ENCODE measurements at places on chromosomes 1 and 21.

DNA sequence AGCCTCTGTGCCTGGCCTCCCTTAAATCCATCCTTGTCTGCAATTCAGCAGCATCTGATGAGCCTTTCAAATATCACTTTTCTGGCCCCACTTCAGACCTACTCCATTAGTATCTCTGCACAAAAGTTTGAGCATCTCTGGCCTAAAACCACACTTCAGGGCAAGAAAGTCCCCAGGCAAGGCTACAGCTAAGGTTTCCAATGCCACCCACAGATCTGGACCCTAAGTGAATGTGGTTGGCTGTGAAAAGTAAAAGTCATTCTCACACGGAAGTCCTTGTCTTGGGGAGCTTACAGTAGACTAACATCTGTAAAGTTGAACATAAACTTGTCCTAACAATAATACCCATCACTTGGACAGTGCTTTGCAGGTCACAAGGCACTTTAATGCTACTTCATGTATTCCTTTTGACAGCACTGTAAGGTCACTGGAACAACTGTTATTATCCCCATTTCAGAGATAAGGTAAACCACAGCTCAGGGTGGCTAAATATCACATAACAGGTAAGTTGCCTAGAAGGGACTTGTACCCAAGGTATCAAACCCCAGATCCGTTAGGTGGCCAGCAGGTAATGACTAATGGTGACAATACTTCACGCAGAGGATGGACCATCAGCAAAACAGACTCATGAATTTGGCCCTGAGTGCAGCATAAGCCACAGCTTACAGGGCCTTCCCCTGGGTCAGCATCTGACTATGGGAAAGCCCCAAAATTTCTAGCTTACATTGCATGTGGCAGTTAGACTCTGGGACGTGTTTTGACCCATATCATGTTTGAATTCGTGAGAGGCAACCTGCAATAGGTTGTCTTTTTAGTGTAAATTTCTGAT lies 356.0 kb downstream of the HHAT start:
- DNase-seq: no peak

DNA sequence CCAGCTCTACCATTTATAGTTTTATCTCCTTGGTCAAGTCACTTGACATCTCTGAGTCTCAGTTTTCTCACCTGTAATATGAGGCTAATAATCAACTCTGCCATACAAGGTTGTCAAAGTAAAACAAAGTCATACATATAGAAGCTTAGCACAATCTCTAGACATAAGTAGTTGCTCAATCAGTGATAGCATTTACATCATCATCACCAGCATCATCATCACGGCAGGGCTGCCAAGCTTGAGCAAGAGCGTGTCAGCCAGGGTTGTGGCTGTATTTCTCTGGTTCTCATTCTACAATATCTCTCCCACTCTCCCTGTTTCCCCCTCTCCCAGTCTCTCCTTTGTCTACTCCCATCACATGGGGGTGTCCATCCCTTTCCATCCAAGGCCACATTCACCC lies 41.7 kb upstream of the COA6 start:
- DNase-seq: peak; percentile 44

- no peak for DNase-seq
Observed at GRCh38 chr1:240070188-240070587, 21.5 kb upstream of the FMN2 start.

DNA sequence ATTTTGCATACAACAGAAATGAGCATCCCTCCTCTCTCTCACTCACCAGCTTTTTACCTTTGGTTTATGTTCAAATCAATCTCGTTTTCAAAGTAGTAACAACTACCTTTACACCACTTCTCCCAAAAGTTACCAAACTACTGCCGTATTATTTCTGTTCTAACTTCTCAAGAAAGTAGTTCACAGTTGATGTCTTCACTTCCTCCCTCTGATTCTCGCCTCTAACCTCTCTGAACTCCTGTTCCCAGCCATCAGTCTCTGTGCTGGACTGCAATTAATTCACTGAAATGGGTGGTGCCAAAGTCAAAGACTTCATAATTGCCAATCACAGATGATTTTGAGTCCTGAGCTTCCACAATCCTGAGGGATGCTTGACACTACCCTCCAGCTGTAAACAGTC lies 54.0 kb downstream of the ZNF281 start:
- no peak for DNase-seq

DNA sequence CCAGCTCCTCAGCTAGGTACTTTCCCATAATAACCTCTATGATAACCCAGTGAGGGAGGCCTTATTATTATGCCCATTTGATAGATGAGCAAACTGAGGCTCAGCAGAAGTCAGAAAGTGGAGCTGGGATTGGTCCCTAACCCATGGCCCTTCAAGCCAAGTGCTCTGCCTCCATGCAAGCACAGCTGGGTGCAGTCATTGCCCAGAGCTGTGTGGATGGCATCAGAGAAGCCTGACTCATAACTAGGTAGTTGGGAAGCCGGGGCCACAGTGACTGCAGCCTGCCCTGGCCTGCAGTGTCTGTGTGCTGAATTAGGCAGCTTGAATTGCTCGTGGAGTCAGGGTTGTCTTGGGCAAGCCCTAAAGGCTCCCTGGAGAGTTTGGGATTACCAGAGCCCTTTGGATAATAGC lies 89.9 kb upstream of the SLC2A1 start:
- DNase-seq: peak; percentile 18

DNA sequence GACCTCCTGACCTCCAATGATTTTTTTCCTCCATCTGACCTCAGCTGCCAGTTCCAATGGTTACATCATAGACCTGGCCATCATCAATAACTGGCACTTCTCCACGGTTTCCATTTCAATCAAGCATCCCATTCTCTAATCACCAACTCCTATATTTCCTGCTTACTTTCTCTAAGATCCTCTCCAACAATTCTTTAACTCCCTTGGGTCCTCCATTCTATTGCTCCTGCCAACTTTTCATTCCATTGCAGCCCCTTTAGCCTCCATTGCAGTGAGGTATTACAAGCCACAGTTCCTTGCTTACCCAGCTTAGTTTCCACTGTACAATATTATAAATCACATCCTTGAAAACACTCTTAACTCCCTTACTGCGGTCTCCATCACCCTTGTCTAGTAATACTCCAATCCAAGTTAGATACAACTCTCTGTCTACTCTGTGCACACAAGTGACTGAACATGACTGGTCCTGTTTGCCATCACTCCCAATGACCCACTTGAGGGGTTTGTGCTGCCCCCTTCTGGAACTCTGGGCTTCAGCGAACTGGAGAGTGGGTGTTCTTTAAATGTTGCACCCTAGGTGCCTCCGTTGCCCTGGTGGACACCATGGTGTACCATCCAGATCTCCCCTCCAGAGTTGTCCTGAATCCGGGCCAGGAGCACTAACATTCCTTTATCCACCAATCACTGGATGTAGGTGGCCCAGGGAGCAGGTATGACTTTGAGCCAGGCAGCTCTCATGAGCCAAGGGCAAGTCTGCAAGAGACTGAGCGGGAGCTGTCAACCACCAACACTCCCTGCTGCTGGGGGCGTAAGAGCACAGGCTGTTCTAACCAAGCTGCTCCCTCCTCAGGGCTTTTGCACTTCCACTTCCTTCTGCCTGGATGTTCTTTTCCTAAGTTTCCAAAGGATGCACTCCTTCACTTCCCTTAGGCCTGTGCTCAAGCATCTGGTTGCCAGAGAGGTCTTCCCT lies 3.7 kb upstream of the FNDC7 start:
- DNase-seq: peak; percentile 38

GRCh38 chr1:36803868-36804570 lies 230.3 kb downstream of the GRIK3 start:
- no peak for DNase-seq

GRCh38 chr1:209158851-209159250 lies 424.7 kb upstream of the CAMK1G start:
- no peak for DNase-seq

- DNase-seq: no peak
Observed at GRCh38 chr21:14046401-14046800, 164.4 kb downstream of the LIPI start.

- peak; percentile 89 for DNase-seq
Observed at GRCh38 chr1:168470901-168471431, 72.8 kb downstream of the XCL2 start.

GRCh38 chr1:55735106-55735505 lies 519.9 kb upstream of the USP24 start:
- DNase-seq: no peak

DNA sequence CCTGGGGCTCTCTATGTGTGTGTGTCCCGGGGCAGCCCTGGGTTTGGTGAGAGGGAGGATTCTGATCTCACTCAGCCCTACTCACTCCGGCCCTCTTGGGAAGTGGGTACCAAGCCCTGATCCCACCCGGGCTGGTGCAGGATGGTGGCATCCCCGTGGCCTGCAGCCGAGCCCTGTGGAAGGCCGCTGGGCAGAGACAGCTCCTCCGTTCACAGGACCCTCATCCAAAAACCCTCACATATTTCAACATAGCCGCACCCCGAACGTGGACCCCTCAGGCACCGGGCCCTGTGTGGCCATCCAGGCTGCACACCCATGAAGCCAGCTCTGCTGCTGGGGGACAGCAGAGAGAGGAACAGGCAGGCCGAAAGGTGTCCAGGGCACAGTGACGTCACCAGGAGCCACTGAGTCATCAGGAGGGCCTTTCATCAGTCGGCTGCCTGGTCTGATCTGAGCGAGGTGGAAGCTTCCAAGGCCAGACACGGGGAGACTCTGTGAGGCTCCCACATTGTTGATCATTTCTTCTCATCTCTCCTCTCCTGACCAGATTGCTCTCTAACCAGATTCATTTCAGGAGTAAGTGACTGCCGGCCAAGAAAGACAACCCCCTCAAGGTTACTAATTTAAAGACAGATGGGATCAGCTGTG lies 16.2 kb upstream of the GPR157 start:
- DNase-seq: peak; percentile 81

- peak; percentile 90 for DNase-seq
Observed at GRCh38 chr1:36203554-36204346, 20.5 kb upstream of the THRAP3 start.

DNA sequence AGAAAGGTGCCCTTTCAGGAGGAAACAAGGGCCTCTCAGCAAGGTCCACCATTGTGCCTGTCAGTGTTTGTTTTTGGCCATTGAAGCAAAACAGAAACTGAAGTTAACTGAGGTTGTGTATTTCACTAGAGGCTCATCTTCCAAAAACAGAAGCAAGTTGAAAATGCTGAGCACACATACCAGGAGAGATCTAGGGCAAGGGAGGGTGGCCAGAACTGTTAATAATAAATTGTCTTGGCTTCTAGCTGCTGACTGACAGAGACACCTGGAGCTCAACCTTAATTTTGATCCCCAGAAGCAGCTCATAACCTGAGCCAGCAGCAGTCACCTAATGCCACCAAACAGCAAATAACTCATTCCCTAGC lies 5.2 kb downstream of the AGMAT start:
- DNase-seq: no peak

DNA sequence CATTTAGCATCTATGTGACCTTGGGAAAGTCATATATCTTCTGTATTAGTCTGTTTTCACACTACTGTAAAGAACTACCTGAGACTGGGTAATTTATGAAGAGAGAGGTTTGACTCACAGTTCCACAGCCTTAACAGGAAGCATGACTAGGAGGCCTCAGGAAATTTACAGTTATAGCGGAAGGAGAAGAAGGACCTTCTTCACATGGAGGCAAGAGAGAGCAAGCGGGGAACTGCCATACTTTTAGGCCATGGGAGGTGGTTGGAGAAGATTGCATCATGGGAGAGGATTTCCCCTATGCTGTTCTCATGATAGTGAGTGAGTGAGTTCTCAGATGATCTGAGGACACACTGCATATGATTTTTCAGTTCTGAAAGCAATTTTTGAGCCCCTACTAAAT lies 87.9 kb downstream of the CLEC20A start:
- peak; percentile 40 for DNase-seq

- no peak for DNase-seq
Observed at GRCh38 chr1:89781494-89782126, 39.2 kb upstream of the LRRC8D start.

GRCh38 chr1:33573661-33574060 lies 101.2 kb downstream of the ZSCAN20 start:
- no peak for DNase-seq

DNA sequence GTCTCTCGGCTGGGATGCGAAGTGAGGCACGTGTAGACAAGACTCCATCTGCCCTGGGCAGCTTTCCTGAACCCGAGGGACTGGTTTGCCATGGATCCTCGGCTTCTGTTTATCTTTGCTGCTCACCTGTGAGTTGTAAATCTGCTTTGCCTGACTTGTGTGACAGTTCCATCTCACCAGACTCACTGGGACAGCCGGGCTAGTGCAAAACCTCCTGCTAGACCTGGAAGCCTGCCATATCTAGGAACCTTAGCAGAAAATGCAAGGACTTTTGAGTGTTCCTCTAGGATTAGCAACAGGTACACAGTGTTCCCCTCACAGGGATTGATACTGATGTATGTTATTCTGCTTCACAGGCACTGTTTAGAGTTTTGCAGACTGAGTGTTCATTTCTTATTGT lies 218.6 kb downstream of the URB2 start:
- DNase-seq: no peak

DNA sequence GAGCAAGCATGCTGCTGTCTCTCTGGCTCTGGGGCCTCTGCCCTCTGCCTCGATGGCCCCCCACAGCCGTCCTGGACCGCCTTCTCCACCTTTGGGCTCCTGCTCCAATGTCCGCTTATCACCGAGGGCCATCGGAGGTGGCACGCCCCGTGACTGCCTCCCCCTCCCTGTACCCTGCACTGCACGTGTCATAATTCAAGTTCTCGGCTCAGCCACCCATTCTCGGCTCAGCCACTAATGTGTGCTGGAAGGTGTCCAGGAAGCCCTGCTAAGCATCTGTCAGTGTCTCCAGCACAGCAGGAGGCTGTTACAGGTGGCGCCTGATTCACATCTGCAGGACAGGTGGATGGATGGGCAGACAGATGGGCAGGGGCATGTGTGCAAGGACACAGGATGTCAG lies 45.5 kb downstream of the TP73 start:
- DNase-seq: no peak

GRCh38 chr1:53503433-53504217 lies 44.4 kb downstream of the DMRTB1 start:
- DNase-seq: no peak

DNA sequence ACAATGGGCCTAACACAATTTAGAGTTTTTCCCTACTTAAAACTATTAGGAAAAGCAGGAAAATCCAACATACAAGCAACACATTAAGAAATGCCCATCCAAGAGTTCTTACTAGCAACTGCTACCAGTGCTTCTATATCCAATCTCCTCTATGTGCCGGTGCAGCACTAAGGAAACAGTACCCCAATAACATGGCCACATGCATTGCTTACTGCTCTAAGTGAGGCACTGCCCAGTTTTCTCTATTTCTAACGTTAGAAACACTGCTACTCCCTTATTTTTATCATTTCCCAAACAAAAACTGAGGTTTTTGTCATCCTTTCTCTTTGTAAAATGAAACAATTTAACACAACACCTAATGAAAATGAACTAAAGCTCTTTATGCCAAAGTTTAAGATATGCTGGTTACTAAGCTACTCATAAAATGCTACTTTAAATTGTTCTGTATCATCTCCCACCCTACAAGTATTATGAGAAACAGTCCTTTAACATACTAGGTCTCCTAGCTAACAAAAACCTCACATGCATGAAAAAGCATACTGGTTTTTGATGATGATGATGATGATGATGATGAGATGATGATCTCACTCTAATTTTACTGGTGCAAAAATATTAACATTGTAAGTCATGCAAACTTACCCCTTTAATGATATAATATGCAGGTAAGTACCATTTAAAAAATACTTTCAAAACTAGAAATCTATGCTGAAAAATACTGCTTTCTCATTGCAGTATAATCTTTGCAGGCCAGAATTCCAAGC lies 90.7 kb upstream of the TTC39A start:
- no peak for DNase-seq

GRCh38 chr1:41037116-41037903 lies 15.8 kb upstream of the SLFNL1 start:
- no peak for DNase-seq
